AG04450 (cell line): ENCODE measurements at places on chromosomes 16 and 17. TPM values are rescaled to one million over a fixed set of nuclear protein-coding genes. Genes with fewer than 3 reads are reported as not detected.

LGALS9B gene
- polyA plus RNA-seq, result not detected in 2 replicates

GRCh38 chr16:12390644-12391043 is 413.0 kb downstream of the CPPED1 start:
- DNase-seq, result no peak

GRCh38 chr16:86212706-86213436 is 297.5 kb upstream of the FOXF1 start:
- DNase-seq, result no peak

DNA sequence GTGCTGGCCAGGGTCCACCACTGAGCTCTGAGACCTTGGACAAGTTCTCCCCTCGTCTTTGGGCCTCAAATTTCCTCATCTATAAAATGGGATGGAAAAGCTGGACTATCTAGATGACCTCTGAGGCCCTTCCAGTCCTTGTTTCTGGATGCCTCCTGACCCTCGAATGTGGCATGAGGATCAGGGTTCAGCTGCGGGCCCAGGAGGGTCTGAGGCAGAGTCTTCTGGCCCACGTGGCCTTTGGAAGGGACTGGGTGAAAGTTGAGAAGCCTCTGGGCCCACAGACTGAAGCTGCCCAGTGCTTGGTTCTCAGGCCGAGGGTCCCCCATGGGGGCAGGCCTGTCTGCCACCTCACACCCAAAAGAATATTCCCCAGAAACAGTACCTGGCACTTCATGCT is 16.9 kb upstream of the MRPS23 start:
- DNase-seq, result no peak

LRRC36 gene
- polyA plus RNA-seq, result 0.21 and 0.41 TPM in 2 replicates

GRCh38 chr16:10239640-10240039 is 57.4 kb upstream of the GRIN2A start:
- no peak for DNase-seq

- no peak for DNase-seq
Observed at GRCh38 chr16:80527297-80527696, 13.5 kb upstream of the DYNLRB2 start.

DNA sequence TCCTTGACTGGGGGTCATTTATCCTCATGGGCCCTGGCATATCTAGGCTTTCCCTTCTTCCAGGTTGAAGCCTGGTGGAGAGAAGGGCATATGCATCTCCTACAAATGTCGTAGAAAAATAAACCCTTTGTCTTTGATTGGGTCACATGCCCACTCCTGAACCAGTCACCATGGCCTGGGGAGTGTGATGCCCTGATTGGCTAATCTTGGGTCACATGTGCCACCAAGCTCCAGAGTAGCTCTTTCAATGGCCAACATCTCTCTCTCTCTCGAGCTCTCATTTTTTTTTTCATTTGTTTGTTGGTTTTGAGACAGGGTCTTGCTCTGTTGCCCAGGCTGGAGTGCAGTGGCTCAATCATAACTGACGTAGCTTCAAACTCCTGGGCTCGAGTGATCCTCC is 5.6 kb upstream of the XPO6 start:
- no peak for DNase-seq

DNA sequence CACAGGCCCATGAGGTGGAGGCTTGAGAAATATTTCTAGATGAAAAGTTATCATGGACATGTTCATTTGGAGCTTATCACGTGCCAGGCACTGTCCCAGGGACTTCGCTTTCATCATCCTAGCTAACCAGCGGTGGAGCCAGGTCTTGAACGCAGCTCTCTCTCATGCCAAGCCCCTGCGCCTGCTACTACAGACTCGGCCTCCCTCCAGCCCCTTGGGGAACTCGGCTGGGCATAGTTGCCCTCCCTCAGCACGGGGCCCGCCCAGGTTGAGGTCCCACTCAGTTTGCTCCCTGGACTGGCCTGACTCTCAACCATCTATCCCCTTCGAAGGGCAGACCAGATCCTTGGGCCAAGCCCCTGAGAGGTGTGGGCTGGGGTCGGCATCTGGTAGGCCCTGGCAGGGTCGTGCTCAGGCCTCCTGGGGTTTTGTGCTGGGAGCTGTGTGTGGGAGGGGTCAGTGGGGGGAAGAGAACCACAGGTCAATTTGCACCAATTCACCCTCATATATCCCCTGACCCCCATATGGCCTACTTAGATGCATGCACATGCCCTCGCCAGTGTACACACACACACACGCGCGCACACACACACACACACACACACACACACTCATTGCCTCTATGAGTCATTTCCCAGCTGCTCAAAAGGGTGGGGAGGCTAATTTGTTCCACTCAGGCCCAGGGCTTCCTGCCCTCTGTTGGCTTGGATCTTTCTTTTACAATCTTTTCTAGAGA is 12.1 kb upstream of the SCN4A start:
- peak; percentile 81 for DNase-seq

GRCh38 chr17:44919885-44920564 is 4.7 kb upstream of the GFAP start:
- DNase-seq, result peak; percentile 55

APOBR gene
- polyA plus RNA-seq, result not detected in 2 replicates

- DNase-seq, result no peak
Observed at GRCh38 chr17:50458701-50459676, 9.7 kb downstream of the CHAD start.

PIRT gene
- not detected in 2 replicates for polyA plus RNA-seq

KRT39 gene
- polyA plus RNA-seq, result 0.11 TPM in 1 of 2 replicates, not detected in the other

ODF4 gene
- not detected in 2 replicates for polyA plus RNA-seq

AANAT gene
- 0.12 TPM in 1 of 2 replicates, not detected in the other for polyA plus RNA-seq

DNA sequence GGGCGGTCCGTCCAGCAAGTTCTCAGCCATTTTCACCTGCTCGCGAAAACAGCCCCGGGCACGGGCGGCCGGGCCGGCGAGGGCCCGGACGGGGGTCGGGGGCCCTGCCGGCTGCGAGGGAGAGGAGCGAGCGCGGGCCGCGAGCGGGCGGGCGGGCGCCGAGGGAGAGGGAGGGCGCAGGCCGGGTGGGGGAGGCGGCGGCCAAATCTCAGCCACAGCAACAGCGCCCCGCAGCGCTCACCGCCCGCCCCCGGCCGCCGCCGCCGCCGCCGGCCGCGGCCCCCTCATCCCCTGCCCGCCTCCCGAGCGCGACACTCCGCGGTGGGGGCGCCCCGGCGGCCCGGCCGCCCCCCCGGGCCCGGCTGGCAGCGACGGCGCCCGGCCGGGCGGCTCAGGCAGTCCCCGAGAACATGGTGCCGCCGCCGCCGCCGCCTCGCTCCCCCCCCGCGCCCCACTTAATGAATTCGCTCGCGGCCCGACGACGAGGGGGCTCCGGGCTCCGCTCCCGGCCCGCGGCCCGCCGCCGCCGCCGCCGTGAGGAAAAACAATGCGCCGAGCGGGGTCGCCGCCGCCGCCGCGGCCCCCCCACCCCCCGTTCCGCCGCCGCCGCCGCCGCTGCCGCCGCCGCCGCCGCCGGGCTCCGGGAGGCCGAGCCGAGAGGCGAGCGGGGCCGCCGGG is 487 bp downstream of the CREBBP start:
- DNase-seq, result no peak

- DNase-seq, result no peak
Observed at GRCh38 chr17:79399610-79400144, 211.2 kb downstream of the RBFOX3 start.

- no peak for DNase-seq
Observed at GRCh38 chr16:8675183-8676159, 1.1 kb downstream of the ABAT start.

DNA sequence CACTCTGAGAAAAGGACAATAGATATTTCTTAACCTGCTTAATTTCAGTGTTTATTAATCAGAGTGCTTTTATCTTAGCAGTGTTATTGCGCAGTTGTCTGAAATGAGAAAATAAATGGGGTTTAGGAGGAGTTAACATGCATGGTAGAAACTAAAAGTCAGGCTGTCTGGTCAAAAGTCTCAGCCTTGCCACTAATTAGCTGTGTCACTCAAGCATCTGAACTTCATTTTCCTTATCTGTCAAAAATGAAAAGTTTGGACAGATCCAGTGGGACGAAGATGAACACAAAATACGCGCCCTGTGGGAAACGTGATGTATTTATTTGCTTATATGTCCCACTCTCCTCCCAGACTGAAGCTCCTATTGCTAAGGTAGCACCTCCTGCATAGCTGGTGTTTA is 6.3 kb upstream of the MEIOB start:
- DNase-seq, result no peak

DNA sequence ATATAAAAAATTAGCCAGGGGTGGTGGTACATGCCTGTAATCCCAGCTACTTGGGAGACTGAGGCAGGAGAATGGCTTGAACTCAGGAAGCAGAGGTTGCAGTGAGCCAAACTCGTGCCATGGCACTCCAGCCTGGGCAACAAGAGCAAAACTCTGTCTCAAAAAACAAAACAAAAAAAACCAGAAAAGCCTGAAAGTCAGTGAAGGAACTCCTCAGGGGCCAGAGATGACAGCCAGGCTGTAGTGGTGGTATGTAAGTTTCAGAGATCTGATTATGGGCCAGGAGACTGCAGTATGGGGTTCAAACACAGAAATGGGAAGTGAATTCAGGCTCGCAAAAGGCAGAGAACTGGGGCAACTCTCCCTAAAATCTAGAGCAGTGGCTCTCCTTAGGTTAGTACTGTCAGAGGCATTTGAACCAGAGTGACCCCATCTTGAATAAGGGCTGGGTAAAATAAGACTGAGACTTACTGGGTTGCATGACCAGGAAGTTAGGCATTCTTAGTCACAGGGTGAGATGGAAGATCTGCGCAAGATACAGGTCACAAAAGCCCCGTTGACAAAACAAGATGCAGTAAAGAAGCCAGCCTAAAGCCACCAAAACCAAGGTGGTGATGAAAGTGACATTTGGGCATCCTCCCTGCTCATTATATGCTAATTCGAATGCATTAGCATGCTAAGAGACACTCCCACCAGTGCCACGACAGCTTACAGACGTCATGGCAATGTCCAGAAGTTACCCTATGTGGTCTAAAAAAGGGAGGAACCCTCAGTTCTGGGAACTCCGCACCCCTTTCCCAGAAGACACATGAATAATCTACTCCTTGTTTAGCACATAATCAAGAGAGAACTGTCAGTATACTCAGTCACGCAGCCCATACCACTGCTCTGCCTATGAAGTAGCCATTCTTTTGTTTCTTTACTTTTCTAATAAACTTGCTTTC is 120.2 kb upstream of the XYLT1 start:
- DNase-seq, result no peak

DNA sequence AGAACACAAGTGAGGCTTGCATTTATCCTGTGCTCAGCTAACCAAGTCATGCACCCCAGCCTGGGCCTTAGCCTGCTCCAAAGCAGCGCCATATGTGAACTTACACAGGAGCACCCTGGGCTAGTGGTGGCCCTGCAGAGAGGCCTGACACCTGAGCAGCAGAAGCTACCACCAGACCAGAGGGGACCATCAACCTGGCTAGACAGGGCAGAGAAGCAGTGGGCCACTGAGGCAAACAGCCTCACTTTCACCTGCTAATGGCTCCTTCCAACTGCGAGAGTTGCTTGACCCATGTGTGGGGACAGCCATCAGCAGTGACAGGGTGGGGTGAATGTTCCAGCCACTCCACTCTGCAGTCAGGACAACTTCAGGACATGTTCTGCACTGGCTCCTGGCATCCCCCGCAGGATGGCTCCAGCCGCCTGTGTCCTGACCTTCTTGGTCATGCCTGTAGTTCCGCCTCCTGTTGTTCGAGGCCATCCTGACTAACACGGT is 2.9 kb upstream of the C16orf95 start:
- DNase-seq, result no peak

- DNase-seq, result no peak
Observed at GRCh38 chr16:2848933-2849725, 8.8 kb downstream of the PRSS22 start.

DNA sequence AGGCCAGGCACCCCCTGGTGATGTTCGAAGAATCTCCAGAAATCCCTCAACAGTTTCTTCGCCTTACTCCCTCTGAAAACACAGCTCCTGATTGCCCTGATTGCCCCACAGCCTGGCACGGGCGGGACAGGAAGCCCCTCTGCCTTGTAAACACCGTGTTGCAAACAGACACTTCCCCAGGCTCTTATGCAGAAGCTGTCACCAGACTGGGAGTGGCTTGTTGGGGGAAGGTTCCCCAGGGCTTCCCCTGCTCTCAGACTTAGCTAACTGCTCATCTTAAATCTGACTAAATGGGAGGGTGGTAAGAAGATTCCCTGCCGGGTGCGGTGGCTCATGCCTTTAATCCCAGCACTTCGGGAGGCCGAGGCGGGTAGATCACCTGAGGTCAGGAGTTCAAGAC is 11.2 kb downstream of the PIK3R5 start:
- DNase-seq, result no peak

DNA sequence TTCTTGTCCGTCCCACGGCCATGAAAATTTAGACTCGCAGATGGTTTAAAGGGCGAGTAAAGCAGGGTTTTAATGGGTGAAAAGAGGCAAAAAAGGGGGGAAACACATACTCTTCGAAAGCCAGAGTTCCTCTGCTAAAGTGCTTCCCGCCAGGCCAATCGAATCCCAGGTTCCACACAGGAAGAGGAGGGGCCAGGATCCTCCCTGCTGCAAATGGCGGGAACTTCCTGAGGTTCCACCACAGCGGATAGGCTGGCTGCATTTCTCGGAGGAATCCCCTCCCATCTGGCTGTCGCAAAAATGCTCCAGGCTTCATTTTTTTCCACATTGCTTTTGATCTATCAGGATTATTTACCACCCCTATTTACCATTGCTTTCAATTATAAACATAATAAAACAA is 670.1 kb upstream of the CA10 start:
- DNase-seq, result no peak

GRCh38 chr16:48526058-48526957 is 83.7 kb downstream of the N4BP1 start:
- no peak for DNase-seq

GRCh38 chr16:85553436-85554113 is 59.5 kb upstream of the GSE1 start:
- DNase-seq, result no peak

DNA sequence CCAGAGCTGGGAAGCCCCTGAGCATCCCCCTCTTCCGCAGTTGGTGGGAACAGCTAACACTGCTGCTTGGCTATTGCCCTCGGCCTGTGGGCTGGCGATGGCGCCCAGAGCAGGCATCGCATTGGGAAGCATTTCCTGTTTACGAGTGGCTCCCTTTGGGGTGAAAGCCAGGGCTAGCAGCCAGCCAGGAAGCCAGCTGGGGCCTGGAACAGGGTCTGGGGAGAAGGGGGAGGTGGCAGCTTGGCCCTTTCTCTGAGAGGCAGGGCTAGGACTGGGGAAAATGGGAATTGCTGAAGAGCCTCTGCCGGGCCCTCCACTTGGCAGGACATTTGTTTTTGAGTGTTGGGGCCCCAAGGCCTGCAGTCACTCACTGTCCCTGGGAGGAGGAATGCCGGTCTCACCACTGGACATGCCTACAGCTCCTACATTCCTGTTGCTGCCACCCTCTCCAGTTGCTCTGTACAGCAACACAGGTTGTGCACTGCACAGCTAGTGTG is 2.4 kb upstream of the MTSS2 start:
- no peak for DNase-seq
